ENCODE measurements at places on chromosomes 12 and 14.
A peak's percentile ranks its signal among the peaks of the same experiment; 100 is the strongest.

- H3K4me3 ChIP-seq = no peak overlapping the region
- no peaks in the 10 kb centered on the region for H3K4me1 ChIP-seq
- H3K36me3 ChIP-seq = no peaks in the 10 kb centered on the region
- no peak overlapping the region for H3K27ac ChIP-seq
- no peak for DNase-seq
These were observed 32.1 kb upstream of the CSRNP2 start for GRCh38 chr12:51115533-51115932.

DNA sequence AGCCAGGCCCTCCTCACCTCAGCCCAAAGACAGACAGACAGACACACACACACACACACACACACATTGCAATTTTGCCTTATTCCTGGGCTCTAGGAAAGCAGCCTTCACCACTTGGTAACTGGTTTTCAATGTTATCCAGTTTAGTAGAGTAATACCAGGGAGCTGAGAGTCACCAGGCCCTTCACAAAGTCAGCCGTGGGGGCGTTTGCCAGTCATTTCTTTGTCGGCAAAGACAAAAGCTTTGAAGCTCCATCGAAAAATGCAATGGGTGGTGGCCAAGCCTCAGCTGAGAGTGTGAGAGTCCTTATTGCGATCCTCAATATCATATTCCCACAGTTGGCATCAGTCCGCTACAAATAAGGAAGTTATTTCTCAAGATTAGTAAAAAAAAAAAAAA lies 8.1 kb upstream of the KCNA5 start:
- H3K4me1 ChIP-seq = no peaks in the 10 kb centered on the region
- H3K4me3 ChIP-seq = no peak overlapping the region
- H3K36me3 ChIP-seq = no peaks in the 10 kb centered on the region
- DNase-seq = no peak

DNA sequence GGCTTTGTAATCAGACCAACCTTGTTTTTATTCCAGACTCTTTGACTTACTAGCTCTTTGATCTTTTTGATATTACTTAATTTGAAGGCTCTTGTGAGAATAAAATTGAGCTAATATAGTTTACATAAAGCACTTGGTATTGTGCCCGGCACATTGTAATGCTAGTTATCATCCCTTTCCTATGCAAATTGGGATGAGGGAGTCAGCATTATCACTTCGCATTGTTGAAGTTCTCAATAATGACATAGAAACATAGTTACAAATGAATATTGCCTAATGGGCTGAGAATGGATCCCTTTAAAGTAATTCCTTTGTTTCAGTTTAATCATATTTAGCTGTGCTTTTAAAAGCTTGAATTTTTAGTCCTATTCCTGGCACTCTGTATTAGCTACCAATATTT lies 36.6 kb downstream of the SUPT16H start:
- DNase-seq = no peak
- H3K4me3 ChIP-seq = no peak overlapping the region
- H3K36me3 ChIP-seq = no peaks in the 10 kb centered on the region
- H3K4me1 ChIP-seq = no peaks in the 10 kb centered on the region
- H3K27me3 ChIP-seq = no peaks in the 10 kb centered on the region
- no peak overlapping the region for H3K27ac ChIP-seq

- no peaks in the 10 kb centered on the region for H3K4me1 ChIP-seq
- H3K4me3 ChIP-seq = no peak overlapping the region
- H3K36me3 ChIP-seq = no peaks in the 10 kb centered on the region
- H3K27ac ChIP-seq = no peak overlapping the region
- no peak for DNase-seq
- no peaks in the 10 kb centered on the region for H3K27me3 ChIP-seq
These were observed 774 bp upstream of the TMEM30B start for GRCh38 chr14:61281948-61282275.

DNA sequence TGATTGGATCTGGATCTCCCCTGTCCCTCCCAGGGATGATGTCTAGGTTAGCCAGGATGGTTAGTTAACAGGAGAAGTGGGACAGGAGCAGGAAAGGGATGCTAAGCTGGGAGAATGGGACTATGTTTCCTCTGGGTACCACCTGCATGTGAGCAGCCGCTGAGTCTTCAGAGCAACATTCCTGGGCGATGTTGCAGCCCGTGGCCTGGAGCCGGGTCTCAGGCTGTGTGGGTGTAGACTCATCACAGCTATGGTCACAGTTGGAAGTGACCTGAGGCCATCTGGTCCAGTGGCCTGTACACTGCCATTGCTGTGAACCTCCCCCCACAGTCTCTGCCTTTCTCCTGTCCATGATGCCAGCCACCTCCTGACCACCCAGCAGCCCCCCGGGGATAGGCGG lies 422.6 kb downstream of the DPF3 start:
- H3K4me3 ChIP-seq = no peak overlapping the region
- H3K4me1 ChIP-seq = no peaks in the 10 kb centered on the region
- H3K27ac ChIP-seq = no peak overlapping the region
- H3K27me3 ChIP-seq = no peaks in the 10 kb centered on the region
- H3K36me3 ChIP-seq = no peaks in the 10 kb centered on the region

DNA sequence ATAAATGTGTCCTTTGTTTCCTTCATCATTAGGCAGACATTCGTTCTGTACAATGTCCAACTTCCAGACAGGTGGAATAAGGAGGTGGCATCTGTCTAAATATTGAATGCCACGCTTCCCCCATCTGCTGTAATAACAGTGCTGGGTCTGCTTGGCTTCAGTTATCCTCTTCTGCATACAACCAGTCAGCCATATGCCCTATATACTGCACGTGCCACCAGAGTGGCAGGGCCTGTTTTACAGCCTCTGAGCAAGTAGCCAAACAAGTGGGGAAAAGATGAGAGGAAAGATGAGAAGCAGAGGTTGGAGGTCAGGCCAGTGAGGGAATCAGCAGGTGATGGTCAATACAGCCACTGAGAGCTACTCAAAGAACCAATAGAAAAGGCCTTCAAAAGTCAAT lies 55.4 kb downstream of the OTX2 start:
- no peaks in the 10 kb centered on the region for H3K27me3 ChIP-seq
- no peaks in the 10 kb centered on the region for H3K36me3 ChIP-seq
- H3K4me1 ChIP-seq = no peaks in the 10 kb centered on the region
- no peak for DNase-seq
- H3K4me3 ChIP-seq = no peak overlapping the region
- no peak overlapping the region for H3K27ac ChIP-seq

DNA sequence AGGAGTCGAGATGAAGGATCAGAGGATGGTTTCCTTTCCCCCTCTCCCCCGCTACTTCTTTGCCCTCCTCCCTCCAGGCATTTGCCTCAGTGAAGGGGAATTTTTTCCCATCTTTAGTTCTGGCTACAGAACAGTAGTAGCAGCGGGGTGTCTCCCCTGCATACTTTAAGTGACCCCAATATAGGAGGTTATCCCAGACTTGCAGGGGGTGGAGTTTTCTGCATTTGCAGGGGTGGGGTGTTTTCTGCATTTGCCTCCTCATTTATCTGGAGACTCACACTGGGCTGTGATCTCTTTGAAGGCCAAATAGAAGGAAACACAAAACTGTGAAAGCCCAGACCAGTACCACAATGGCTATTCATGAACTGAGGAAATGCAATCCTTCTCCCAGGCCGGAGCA lies 19.8 kb downstream of the PTPRB start:
- H3K27ac ChIP-seq = no peak overlapping the region
- no peaks in the 10 kb centered on the region for H3K27me3 ChIP-seq

DNA sequence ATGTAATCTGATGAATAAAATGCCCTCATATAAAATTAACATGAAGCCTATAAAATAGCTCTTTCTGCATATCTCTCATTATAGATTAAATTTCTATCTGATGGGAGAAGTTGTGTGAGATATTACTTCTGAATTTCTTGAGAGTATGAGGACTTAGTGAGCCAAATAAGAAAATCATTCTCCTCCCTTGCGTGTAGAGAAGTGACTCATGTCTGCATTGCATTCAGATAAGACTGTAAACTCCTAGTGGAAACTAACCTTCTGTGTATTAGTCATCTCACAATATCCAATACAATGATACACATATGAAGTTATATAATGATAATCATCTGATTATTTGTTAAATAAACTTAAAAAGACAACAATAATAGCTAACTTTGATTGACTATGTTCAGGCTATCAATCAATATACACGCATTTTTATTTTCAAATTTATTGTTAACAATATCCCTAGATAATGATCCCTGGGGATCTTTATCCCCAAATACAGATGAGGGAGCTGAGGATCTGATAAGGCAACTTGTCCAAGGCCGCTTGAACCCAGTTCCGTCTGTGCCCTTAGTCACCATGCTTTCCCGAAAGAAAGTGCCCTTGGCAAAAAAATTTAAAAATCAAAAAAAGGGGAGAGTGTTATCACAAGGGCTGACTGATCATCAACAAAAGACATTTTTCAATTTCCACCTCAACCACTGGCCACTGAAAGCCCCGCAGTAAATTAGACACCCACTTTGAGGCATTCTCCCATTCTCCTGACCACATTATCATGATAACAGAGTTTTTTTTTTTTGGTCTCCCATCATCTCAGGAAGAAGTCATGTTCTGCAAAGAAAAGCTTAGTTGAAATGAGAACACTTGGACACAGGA lies 189.2 kb upstream of the RASSF8 start:
- H3K36me3 ChIP-seq = no peaks in the 10 kb centered on the region
- H3K4me3 ChIP-seq = no peak overlapping the region
- no peaks in the 10 kb centered on the region for H3K4me1 ChIP-seq
- H3K27ac ChIP-seq = no peak overlapping the region

GRCh38 chr12:31804185-31804504 lies 75.3 kb upstream of the AMN1 start:
- no peak for DNase-seq
- no peaks in the 10 kb centered on the region for H3K27me3 ChIP-seq
- H3K27ac ChIP-seq = no peak overlapping the region
- no peaks in the 10 kb centered on the region for H3K36me3 ChIP-seq
- no peaks in the 10 kb centered on the region for H3K4me1 ChIP-seq

DNA sequence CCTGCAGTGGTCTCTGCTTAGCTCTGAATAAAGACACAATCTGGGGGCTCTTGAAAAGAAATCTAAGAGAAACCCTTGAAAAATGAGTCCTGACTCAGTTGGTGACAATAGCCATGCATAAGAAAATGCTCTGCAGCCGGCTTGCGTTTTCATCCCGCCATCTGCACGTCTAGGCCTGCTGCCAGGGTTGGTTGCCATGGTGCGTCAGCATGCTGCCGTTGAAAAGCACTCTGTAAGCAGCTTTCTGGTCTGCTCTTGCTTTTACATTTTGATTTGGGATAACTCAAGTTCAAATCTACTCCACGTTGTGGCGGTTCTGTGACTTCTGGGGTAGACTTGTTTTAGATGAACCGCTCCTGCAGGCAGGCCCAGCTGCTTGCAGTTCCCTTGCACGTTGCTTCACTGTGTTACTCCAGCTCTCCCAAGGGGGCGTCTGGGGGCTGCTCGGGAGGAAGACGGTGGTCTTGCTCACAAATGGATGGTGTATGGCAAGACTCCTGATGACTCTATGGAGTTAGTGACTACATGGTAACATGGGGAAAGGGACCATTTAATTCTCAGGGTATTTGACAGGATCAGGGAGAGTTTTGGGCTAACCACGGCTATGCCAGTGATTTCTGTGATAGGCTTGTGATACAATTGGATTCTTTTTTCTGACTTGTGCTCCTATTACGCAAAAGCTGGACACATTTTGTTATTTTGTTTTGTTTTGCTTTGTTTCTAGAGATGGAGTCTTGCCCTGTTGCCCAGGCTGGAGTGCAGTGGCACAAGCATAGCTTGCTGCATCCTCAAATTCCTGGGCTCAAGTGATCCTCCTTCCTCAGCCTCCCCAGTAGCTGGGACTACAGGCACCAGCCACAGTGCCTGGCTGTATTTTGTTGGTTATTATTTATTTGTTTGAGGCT lies 15.8 kb downstream of the WNT5B start:
- H3K27me3 ChIP-seq = no peaks in the 10 kb centered on the region
- no peak overlapping the region for H3K4me3 ChIP-seq
- no peaks in the 10 kb centered on the region for H3K36me3 ChIP-seq
- no peak overlapping the region for H3K27ac ChIP-seq
- DNase-seq = peak; percentile 91
- no peaks in the 10 kb centered on the region for H3K4me1 ChIP-seq

GRCh38 chr14:88951370-88951769 lies 126.9 kb downstream of the TTC8 start:
- no peaks in the 10 kb centered on the region for H3K36me3 ChIP-seq
- DNase-seq = no peak
- no peaks in the 10 kb centered on the region for H3K4me1 ChIP-seq
- H3K27me3 ChIP-seq = no peaks in the 10 kb centered on the region
- no peak overlapping the region for H3K4me3 ChIP-seq

GRCh38 chr14:64755781-64756221 lies 51.6 kb downstream of the PLEKHG3 start:
- no peak for DNase-seq
- no peaks in the 10 kb centered on the region for H3K36me3 ChIP-seq
- H3K4me3 ChIP-seq = no peak overlapping the region
- peaks cover 2% of the 10 kb centered on the region for H3K4me1 ChIP-seq
- no peaks in the 10 kb centered on the region for H3K27me3 ChIP-seq

DNA sequence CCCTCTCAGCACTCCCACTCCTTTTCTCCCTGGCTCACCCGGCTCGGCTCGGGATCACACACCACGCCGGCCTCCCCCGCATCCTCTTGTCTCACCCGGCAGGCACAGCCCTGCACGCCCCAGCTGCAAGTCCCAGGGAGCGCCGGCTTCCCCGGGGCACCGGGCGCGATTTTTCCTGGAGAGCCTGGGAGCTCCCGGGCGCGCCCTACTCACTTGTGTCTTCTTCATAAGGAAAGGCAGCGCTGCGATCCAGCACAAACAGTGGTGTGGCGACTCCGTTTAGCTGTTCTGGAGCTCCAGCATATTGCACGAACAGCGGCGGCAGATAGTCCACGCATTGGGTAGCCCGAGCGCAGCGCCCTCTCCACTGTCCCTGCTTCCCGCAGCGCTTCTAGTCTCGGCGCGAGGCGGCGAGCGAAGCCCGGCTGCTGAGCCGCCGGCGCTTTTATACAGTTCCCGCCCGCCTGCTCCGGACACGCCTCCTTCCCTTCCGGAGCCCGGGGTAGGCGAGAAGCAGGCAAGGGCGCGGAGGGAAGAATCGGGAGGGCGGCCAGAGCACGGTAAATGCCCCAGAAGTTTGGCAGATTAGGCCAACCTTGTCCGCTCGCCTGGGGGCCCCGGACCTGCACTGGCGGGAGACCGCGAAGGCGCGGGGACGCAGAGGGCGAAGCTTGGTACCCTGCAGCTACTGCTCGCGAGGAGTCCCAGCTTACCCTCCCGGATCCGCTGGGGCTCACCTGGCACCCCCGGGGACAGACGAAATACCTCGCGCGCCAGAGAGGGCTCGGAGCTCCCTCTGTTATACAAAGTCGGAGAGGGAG lies at the start of gene KITLG:
Gene KITLG (minus strand): TSS at position 421 of the 821 bp plus-strand sequence. CDS start 193 bp downstream, at position 228.
- H3K27me3 ChIP-seq = no peaks in the 10 kb centered on the region
- no peak within 1 kb of the TSS for H3K27ac ChIP-seq
- peaks cover 1% of the 10 kb centered on the region for H3K4me1 ChIP-seq

GRCh38 chr14:82710267-82710841 lies 1176.7 kb upstream of the SEL1L start:
- no peaks in the 10 kb centered on the region for H3K36me3 ChIP-seq
- H3K27me3 ChIP-seq = no peaks in the 10 kb centered on the region
- no peak overlapping the region for H3K27ac ChIP-seq
- no peak overlapping the region for H3K4me3 ChIP-seq
- DNase-seq = peak; percentile 47
- no peaks in the 10 kb centered on the region for H3K4me1 ChIP-seq

GRCh38 chr12:12927211-12928079 lies 24.5 kb downstream of the GPRC5D start:
- no peak overlapping the region for H3K27ac ChIP-seq
- no peaks in the 10 kb centered on the region for H3K27me3 ChIP-seq
- DNase-seq = no peak

GRCh38 chr12:115064296-115064695 lies 380.3 kb upstream of the TBX3 start:
- H3K27me3 ChIP-seq = no peaks in the 10 kb centered on the region
- H3K4me3 ChIP-seq = no peak overlapping the region
- no peaks in the 10 kb centered on the region for H3K4me1 ChIP-seq

- DNase-seq = no peak
- no peaks in the 10 kb centered on the region for H3K27me3 ChIP-seq
These were observed 243.1 kb upstream of the FOXN3 start for GRCh38 chr14:89660166-89660565.

Measured in aorta (tissue), 5 donors.